Right kidney (tissue), 9 donors: ENCODE measurements at places on chromosomes 16 and 17.

DNA sequence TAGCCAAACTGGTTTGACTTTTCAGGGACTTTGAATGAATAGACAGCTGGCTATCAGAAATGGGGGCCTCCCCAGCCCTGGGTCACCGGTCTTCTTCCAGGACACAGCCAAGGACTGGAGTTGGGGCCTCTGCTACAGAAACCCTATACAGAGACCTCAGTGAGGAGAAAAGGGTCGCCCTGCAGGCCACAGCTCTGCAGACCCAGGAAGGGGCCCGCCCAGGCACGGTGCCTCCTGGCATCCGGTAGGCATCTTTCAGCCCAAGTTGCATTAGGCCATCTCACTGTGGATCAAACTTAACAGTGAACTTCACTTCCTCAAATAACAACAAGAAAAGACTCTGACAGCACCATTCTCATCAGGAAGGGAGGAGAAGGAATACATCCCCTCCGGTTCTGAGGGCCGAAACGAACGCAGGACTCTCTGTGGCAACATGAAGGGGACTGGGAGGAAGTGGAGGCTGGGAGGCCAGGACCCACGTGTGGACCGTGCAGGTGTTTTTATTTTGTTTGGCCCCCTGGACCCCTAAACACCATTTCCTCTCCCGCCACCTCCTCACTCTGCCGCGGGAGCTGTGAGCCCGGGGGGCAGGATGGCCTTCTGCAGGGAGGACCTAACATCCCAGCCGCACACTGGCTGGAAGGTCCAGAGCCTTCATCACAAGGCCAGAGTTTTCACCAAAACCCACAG is 7.2 kb downstream of the SLC38A10 start:
- no peak for DNase-seq

GRCh38 chr17:64117981-64118979 is 11.7 kb downstream of the ERN1 start:
- DNase-seq: no peak

GRCh38 chr16:31219154-31219741 is 2.3 kb upstream of the PYDC1 start:
- DNase-seq: no peak

DNA sequence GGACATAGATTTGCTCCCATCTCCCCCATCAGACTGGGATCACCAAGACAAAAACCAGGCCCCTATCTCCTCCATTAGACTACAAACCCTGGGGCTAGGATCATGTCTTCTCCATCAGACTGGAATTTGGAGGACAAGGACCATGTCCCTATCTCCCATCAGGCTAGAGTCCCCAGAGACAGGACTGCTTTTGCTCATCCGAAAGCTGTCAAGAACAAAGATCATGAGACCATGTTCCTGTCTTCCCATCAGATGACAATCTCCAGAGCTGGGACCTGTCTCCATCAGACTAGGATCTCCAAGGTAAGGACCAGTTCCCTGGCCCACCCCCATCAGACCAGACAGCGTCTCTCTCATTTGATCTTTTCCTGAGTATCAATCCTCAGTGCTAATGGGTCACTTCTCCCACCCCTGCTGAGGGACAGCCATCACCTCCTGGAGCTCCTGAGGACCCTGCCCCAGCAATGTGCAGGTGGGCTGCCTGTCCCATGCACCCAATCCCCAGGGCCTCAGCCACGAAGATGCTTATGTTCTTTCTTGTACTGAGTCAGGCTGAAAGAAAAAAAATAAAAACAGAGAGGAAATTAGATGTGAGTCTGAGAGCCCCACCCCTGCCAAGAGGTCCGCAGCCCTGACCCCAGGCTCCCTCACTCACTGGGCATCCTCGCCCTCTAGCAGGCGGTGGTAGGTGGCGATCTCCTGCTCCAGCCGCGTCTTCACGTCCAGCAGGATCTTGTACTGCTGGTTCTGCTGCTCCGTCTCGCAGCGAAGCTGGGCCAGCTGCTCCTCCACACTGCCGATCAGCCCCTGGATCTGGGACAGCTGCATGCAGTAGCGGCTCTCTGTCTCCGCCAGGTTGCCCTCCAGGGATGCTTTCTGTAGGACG is 90.3 kb downstream of the GOSR1 start:
- no peak for DNase-seq

DNA sequence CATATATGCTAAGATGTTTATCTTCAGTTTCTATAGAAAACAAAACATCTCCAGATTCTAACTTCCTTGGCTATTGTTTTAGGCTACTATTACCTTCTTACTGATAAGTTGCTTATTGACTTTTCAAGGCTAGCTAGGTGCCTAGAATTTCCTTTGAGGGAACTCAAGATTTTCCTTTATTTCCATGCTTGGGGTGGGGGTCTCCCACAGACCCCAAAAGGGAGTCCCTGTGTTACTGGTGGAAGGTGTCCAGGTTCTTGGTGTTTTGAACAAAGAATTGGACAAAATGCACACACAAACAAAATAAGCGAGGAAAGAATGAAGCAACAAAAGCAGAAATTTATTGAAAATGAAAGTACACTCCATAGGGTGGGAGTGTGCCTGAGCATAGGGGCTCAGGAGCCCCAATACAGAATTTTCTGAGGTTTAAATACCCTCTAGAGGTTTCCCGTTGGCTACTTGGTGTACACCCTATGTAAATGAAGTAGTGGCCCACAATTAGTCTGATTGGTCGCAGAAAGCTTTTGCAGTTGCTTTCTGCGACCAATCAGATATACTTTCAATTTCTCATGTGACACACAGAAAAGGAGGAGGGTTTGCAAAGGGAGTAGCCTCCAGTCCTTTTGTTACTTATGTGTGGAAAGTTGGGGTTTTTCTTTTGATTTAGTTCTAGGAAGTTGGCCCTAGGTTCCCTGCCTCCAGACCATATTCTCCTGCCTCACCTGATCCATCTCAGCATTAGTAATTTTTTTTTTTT is 67.5 kb downstream of the MARF1 start:
- no peak for DNase-seq

GRCh38 chr17:3039736-3040135 is 23.7 kb downstream of the OR1D5 start:
- DNase-seq: no peak
